Fibroblast of the aortic adventitia (primary cell): ENCODE measurements at places on chromosomes 6 and 20. TPM values are rescaled to one million over a fixed set of nuclear protein-coding genes. Genes with fewer than 3 reads are reported as not detected.

DNA sequence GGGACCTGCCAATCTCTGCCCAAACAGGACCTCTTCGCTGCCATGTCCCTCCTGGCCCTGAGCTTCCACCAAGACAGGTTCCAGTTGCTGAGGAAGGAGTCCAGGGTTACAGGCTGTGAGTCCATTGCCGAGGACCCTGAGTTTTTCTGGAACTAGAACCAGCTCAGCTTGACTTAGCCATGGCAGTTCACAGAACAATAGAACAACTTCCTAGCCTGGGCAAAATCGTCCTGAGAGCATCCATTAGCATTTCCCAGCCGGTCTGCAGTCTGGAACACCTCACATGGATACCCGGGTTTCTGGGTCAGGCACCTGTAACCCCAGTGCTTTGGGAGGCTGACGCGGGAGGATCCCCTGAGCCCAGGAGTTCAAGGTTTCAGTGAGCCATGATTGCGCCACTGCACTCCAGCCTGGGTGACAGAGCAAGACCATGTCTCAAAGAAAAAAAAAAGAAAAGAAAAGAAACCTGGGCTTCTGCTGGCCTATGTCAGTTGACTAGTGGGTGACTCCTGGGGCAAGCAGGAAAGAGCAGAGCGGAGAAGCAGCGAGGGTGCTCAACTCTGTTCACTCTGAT lies 90.3 kb downstream of the TCP11 start:
- DNase-seq: no peak

DNA sequence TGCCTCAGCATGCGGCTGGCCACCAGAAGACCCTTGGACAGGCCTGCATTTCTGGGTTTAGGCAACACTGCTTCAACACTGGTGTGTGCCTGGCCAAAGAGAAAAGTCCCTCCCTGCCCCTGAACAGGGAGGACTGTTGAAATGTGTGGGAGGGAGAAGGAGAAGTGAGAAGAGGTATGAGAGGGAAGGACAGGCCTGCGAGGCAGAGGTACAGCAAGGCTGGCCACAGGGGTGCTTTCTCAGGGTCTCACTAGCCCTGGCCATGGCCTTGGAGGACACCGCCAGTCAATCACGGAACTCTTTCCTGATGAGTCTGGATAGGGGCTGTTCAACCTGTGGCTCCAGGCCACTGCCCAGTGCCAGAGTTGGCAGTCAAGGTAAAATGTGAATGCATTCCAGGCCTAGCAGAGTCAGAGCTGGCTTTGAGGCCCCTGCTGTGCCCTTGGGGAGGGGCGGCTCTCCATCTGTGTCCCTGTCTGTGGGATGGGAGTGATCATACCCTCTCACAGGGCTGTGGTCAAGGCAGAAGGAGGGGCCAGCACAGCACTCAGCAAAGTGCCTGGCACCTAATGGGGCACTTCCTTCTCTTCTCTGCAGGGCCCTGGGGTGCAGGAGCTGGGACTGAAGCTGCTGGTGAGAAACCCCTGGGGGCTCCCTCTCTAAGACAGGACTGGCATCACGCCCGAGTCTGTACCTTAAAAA lies 43.2 kb upstream of the CDH22 start:
- no peak for DNase-seq

DNA sequence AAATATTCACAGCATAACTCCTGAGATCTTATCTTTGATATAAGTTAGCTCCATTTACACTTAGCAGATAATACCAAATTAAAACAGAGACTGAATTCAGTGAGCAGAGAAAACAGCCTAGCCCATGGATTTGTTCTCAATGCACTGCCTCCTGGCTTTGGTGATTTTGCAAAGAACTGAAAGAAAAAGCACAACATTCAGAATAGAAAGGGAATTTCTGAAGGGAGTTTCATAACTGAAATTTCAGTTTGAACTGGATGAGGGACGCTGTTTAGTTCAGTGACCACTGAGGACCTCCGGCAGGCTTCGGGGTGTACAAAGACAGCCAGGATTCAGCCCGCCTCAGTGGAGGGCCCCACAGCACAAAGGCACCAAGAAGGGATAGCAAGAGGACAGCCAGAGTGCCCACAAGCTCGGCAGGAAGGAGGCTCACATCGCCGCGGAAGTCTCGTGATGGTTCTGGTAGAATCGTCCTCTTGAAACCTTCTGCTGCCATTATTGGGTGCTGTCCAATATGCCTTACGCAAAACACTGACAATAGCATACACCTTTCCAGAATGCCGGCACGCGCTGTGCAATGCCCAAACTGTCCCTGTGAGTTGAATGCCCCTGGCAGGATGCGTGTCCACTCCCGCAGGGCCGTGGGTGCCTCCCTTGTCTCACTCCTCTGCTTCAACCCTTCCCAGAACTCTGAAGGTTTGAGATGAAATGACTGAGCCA lies 9.7 kb upstream of the IRF4 start:
- DNase-seq: no peak

DNA sequence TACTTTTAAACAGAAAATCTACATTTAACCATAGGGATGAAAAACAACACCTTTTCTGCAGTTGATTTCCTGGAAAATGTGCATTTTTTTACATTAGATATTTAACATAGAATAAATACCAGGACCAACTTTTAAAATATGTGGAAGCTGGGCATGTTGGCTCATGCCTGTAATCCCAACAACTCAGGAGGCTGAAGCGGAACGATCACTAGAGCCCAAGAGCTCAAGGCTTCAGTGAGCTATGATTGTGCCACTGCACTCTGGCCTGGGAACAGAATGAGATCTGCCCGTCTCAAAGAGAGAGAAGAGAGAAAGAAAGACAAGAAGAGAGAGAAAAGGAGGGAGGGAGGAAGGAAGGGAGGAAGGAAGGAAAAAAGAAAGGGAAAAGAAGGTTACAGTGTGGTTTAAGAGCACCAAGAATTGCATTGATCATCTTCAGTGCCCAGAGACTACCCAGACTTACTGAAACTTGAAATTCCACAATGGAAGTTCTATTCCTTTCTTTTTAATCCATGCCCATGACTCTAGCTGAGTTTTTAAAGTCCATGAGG lies 189.4 kb upstream of the ARID1B start:
- no peak for DNase-seq

GRCh38 chr20:22460231-22460630 lies 124.1 kb downstream of the FOXA2 start:
- no peak for DNase-seq

DNA sequence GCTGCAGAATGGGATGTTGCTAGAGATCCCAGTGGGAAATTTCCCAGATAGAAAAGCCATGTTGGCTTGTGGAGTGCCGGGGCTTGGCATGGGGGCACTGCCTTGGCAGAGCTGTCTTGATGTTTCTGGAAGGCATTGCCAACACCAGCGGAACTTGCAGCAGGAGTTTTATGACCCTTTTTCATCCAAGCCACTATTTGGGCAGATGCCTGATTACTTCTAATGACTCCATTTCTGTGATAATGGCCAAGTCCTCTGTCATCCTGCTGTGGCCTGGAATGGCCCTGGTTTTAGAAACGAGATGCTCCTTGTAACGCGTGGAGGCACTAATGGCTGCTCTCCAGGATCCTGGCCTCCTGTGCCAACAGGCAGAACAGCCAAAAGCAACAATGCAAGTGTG lies 229.0 kb downstream of the ZNF217 start:
- no peak for DNase-seq

The RAMACL gene
- 2.4 and 2.5 TPM in 2 replicates for total RNA-seq

- peak; percentile 94 for DNase-seq
Measured at GRCh38 chr20:62791301-62792181, 4.7 kb upstream of the MRGBP start.

- DNase-seq: no peak
Measured at GRCh38 chr20:23165307-23165750, 79.2 kb upstream of the CD93 start.
